Activated CD4-positive, alpha-beta T cell treated with anti-CD3 and anti-CD28 coated beads, Interleukin-2, Interleukin-4, amounts not matched to agents 100 ng/mL and 50 ng/mL, durations not matched to agents 16 hours and 8 hours (primary cell): ENCODE measurements at places on chromosomes 2 and 18.

DNA sequence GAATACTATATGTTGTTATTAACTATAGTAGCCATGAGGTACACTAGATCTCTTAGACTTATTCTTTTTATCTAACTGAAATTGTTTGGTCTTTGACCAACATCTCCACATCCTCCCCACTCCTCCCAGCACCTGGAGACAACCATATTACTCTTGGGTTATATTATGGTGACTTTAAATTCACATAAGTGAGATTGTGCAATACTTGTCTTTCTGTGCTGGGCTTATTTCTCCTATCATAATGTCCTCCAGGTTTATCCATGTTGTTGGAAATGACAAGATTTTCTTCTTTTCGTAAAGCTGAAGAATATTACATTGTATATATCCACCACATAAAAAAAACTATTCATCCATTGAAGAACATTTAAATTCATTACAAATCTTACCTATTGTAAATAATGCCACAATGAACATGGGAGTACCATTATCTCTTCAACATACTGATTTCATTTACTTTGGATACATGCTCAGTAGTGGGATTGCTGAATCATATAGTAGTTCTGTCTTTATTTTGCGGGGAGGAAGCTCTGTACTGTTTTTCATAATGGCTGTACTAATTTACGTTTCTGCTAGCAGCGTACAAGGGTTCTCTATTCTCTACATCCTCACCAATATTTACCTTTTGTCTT, 159.2 kb upstream of the SCN7A start:
- no peak for DNase-seq

GRCh38 chr2:219104107-219105035, 43.6 kb upstream of the IHH start:
- peak; percentile 48 for DNase-seq

DNA sequence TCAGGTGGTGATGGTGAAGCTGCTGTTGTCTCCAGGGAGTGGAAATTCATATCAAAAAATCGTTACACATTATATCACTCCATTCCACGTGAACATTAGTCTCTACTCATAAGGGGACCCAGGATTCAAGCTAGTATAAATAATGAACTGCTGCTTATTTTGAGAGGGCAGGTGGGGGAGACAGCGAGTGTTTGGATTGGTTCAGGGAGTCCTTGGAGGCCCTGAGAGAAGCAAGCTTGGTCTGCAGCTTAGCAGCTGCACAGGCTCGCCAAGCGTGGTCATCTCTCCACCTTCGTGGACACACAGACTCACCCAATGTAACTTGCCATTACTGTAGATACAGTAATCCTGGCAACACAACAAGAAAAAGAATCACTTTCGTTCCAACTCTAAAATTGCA, 177.6 kb downstream of the ZNF521 start:
- no peak for DNase-seq

- DNase-seq, result no peak
Measured at GRCh38 chr2:101815154-101815553, 117.6 kb downstream of the MAP4K4 start.

DNA sequence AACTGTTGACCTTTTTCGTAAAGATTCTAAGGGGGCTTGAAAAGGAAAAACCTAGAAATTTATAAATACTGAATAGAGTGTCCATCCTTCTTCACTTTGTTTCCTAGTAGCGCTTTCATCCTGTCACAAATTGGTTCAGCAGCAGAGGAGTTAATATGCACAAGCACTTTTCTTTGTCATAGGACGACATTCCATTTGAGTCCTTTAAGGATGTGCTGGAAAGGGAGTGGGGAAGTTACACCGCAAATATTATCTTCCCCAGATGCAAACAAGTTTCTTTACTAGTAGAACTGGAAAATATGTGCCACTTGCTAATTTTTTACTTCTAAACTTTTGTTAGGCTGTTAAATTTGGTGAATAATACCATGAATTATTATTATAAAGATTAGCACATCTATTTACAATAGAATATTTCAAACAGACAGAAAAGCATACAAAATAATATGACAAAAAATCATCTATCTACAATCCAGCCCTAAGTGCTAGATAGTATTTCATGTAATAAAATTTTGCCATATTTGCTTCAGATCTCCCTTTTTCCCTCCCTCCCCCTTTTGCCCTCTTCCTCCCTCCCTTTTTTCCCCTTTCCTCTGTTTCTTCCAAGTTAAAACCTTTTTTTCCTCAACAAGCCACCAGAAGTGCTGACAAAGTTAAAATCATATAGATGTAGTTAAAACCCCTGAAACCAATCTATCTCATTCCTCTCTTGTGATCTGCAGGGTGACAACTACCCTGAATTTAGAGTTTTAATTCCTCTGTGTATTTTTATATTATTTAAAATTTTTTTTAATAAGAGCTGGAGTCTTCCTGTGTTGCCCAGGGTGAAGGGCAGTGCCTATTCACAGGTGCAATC, 50.5 kb upstream of the MAP4K3 start:
- DNase-seq, result no peak

DNA sequence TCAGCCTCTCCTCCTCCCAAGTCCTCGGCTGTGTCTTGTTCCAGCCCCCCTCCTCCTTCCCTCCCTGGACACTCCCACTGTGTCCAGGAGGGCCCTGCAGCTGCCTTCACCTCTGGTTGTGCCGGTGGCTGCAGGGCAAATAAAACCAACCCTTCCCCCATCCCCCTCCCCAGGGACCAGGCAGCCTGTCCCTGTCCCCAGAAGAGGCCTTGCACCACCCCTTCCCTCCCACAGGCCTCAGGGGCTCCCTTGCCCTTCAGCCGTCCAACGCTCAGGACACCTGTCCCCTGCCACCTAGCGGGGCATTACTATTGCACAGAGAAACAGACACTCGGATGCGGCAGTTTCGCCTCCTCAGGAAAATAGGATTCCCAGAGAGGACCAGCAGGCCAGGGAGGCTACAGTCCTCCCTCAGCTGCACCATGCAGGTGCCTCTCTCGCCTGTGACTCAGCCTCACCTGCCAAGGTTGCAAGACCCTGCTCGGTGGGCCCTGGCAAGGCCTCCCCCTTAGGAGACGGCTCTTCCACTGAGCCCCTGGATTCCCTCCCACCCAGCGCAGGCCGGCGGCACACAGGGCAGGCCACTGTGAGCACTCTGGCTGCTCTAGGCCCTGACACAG, 5.5 kb upstream of the GPC1 start:
- no peak for DNase-seq

DNA sequence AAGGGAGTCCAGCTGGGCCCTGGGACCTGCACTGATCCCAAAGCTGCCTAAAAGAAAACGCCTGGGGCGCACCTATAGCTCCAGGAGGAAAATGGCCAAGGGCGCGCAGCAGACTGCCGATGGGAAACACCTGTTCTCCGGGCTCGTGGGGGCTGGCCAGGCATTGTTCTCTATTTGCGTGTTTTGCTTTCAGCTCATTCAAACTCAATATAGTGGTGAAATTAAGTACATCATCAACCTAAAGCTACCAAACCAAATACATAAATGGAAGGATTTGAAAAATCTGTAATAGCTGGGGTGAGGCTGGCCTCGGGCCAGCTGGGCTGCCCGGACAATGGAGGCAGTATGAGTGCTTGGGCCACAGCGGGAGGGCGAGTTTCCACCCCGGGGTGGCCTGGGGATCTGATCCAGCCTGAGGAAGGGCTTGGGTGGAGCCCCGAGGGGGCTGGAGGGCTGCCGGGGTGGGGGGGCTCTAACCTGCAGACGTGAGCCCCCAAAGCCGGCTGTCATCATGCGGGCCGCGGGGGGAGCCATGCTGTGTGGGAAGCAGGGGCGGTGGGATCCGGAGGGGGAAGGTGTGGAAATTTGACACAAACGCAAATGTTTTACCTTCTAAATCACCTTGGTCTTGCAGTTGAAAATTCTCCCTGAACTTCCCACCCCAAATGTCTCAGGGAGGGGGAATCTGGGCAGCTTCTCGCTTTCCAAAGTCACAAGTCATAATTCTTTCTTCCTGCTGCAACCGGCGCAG, 77.6 kb downstream of the ASB1 start:
- DNase-seq, result no peak

- no peak for DNase-seq
Measured at GRCh38 chr2:48043131-48043700, 136.9 kb upstream of the FBXO11 start.

DNA sequence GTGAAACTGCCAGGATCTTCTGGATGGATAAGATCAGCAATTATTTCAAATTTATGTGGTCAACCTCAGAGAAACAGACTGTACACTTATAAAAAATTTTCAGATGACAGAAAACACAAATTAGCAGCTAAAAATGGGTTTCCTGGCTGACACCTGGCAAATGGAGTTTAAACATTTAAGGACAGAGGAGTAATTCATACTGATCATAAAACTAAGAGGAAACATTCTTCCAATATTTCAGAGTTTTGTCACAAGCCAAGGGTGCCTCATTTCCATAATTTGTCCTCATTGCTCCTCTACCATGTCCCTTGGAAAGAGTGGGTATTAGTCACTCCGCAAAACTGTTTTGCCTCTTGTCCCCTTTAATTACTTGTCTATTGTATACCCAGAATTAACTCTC, 70.2 kb downstream of the TMEFF2 start:
- DNase-seq, result no peak

GRCh38 chr2:173264603-173265366, 89.9 kb upstream of the CDCA7 start:
- DNase-seq, result peak; percentile 71

GRCh38 chr2:107062173-107062572, 176.2 kb upstream of the ST6GAL2 start:
- no peak for DNase-seq

DNA sequence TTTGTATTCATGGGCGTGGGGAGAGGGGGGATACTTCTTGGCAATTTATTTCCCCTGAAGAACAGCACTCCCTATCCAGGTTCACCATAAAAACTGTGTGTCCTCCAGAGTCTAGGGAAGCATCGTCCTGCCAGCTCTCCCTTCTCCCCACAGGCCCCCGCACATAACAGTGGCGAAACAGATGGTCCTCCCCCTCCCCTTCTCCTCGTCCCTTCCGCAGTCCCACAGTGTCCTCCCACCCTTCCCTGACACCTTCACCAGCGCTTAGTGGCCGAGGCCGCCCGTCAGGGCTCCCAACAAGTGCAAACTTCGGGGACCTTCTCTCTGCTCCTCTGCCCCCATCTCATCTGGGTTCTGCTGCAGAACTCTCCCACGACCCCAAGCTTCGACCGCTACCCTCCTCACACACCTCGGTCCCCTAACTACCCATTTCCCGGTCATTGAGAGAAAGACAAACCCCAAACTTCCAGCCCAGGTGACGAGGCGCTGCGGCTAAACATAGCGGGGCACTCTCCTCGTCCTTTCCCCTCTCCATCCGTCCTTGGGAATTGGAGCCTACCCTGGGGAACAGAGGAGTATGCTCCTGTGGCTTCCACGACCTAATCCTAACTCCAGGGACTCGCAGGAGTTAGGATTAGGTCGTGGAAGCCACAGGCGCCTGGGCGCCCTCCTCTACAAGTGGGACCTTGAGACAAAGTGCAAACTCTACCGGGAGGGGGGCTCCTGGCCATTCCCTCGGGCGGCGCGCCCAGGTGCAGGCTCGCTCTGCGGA, 971 bp downstream of the ZNF385B start:
- DNase-seq, result no peak

DNA sequence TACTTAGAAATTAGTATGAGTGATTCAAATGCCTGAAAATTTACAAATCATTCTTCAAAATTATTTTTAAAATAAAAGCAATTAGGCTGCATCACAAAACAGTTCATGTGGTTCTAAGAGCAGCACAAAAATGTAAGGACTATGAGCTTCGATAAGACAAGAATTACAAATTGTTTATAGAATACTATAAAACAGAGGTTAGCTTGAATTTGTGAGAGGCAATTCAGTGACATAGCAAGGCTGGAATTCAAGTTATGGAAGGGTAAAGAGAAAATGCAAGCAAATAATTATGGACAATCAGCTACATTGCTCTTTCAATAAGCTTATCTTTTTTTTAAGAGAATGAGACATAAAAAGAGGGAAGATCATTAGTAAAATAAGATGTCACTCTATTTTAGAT, 7.1 kb upstream of the XIRP2 start:
- no peak for DNase-seq

- DNase-seq, result no peak
Measured at GRCh38 chr2:176595986-176596385, 326.7 kb downstream of the MTX2 start.

DNA sequence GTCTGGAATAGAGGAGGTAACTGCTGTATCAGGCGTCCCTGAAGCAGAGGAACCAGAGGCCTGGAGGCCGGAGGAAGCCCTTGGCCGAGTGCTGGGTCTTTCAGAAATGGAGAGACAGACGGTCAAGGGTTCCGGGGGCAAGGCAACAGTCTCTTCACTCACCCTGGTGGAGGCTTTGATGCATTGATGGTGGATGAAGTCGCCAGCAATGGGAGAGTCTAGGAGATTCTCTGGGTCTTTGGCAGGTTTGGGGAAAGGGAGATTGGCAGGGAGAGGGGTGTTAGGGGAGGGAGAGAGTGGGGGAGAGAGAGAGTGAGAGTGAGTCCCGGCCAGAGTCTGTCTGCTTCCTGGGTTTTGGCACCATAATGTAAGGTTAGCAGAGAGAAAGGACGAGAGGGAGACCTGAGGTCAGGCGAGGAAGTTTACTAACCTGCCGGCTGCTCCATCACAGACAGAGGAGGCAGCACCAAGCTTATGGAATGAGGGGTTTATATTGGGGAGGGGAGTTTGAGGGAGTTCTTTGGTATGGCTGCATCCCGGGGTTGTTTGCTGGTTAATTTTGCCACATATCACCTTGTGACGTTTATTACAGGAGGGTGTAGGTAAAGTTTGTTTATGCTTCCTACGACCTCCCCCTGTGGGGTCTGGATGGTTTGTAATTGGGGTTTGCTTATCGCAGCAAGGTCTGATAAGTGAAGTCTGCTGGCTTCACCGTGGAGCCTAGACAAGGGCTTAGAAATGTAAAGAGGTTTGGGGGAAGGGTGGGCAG, 19.6 kb downstream of the COMMD1 start:
- no peak for DNase-seq

GRCh38 chr2:210264282-210264681, 39.0 kb upstream of the ACADL start:
- DNase-seq, result no peak

DNA sequence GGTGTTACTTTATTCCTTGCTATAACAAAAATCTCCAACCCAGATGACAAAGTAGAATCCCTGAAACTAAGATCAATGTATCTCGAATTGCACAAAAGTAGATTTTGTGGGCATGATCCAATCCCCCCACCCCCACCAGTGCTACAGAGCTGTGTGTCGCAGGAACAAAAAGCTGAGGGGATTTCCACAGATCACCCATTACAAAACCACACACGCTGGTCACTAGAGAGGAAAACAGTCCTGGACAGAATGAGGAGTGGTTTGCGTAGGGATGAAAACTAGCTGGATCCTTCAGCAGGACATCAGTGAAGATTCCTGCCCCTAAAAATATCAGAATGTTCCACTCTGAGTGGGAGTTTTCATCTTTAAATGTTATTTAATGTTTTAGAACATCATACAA, 165.3 kb upstream of the STK17B start:
- DNase-seq, result no peak

- no peak for DNase-seq
Measured at GRCh38 chr2:71689968-71690834, 236.8 kb downstream of the DYSF start.

DNA sequence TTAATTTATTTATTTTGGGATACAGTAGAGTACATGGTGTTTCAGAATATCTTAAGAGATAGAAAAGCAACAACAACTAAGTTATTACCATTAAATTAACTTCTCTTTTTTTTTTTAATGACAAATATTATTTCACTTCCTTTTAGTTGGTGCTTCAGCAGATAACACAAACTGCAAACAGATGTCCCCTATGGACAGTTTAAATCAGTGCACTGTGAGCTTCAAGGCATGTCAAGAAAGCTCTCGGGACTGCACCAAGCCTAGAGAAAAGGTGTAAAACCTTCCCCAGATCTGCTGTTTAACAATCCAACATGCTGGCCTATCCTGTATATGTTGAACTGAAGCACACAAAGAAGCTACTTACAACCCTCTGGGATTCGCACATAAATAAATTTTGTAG, 122.7 kb downstream of the TCF4 start:
- DNase-seq, result no peak
